Dermis blood vessel endothelial cell (primary cell): ENCODE measurements at places on chromosomes 3 and 15. TPM values are rescaled to one million over a fixed set of nuclear protein-coding genes. Genes with fewer than 3 reads are reported as not detected.

DNA sequence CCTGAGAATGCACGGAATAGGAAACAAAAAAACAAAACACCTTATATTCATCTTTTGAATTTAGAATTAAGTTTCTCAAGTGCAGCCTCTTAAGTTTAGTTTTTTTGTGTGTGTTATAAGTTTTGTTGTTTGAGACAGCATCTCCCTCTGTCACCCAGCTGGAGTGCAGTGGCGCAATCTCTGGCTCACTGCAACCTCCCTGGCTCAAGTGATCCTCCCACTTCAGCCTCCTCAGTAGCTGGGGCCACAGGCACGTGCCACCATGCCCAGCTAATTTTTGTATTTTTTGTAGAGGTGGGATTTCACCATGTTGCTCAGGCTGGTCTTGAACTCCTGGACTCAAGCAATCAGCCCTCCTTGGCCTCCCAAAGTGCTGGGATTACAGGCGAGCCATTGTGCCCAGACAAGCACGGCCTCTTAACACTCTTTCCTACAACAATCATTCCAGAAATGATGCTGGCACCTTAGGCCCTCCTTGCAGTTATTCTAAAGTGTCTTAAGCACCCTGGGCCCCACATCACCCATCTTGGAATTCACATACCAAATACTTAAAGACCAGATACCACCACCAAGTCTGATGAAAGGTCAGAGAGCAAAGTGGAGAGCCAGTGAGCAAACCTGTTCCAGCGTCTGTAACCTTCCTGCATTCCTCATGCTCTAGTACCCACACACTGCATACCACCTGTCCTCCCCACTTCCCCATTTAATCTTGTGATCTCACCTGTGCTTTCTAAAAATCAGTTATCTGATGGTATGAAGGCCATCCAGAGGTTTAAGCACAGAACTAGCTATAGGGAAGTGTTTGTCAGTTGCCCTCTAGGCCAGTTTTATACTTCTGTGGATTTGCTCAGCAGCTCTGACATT lies 6.9 kb upstream of the SPG11 start:
- DNase-seq = no peak

GRCh38 chr3:7695049-7695448 lies 806.6 kb upstream of the LMCD1 start:
- DNase-seq = no peak

SAMD7 gene
- total RNA-seq = not detected in 2 replicates

TMEM207 gene
- total RNA-seq = not detected in 2 replicates

MYL3 gene
- total RNA-seq = 0.14 TPM in 1 of 2 replicates, not detected in the other

TICRR gene
- 2.2 and 7.0 TPM in 2 replicates for total RNA-seq

- DNase-seq = no peak
Measured at GRCh38 chr15:89864958-89865739, 28.6 kb downstream of the AP3S2 start.
